ENCODE measurements at places on chromosomes 5 and 9.

DNA sequence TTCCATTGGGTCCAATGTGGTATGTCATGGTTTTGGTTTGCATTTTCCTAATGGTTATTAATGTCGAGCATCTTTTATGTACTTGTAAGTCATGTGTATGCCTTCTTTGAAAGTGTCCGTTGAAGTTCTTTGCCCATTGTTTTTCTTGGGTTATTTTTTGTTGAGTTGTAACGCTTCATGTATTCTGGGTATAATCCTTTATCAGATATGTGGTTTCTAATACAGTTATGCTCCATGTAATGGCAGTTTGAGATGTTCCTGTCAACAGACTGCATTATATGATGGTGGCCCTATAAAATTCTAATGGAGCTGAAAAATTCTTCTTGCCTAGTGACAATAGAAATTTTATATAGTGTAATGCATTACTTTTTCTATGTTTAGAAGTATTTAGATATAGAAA, 17.2 kb downstream of the RIC1 start:
- no peak for DNase-seq

DNA sequence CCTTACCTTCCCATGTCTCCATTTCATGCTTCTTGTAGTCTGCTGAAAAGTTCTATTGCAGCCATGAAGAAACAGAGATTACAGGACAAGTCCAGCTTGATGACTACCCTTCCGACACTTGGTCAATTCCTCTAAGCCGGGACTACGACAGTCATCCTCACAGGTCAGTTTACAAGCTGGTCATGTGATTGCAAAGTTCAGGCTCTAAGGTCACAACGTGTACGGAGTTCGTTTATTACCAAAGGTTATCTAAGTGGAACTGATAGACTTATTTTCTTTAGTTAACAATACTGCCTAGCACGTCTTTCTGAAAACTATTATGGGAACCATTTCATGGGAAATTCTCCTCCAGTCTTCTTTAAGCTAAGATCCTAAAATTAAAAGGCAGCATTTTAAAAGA, 88.5 kb upstream of the NR5A1 start:
- no peak for DNase-seq

GRCh38 chr5:102545175-102545574, 46.4 kb upstream of the SLCO6A1 start:
- DNase-seq = no peak

GRCh38 chr5:122649080-122649479, 125.8 kb upstream of the SNX2 start:
- DNase-seq = no peak

- no peak for DNase-seq
Observed at GRCh38 chr5:77449981-77450380, 42.1 kb downstream of the WDR41 start.

DNA sequence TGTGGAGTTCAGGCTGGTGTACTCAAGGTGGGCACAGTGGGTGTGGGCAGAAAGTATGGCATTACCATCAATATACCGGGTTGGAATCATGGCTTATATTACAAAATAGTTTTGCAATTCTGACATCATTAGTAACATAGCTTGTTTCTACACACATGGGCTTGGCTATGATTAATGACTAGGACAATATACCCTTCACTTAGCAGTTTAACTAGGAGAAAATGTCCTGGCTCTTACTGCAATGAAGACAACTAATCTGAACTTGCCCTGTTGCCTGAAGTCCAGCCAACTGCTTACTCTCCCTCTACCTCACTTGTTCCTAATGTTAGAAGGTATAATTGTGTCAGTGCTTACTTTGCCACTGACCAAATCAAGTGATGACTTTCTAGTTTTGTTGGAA, 612.5 kb downstream of the EFNA5 start:
- no peak for DNase-seq

DNA sequence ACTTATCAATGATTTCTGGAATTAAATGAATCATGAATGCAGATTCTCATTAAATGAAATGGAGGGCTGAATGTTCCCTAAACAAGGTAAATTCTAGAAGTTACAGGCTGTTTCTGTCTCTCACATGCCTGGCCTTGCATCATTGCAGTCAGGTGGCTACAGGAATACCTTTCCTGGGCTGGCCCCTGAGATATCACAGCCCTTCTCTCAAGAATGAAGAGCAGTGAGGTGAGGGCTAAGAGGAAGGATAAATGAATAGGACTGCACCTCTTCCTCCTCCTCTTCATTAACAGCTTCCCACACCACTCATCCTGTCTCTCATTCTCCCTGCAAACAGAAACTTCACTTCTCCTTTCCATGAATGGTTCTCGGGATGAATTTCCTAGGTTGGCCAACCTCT, 22.5 kb downstream of the ARHGEF28 start:
- no peak for DNase-seq

DNA sequence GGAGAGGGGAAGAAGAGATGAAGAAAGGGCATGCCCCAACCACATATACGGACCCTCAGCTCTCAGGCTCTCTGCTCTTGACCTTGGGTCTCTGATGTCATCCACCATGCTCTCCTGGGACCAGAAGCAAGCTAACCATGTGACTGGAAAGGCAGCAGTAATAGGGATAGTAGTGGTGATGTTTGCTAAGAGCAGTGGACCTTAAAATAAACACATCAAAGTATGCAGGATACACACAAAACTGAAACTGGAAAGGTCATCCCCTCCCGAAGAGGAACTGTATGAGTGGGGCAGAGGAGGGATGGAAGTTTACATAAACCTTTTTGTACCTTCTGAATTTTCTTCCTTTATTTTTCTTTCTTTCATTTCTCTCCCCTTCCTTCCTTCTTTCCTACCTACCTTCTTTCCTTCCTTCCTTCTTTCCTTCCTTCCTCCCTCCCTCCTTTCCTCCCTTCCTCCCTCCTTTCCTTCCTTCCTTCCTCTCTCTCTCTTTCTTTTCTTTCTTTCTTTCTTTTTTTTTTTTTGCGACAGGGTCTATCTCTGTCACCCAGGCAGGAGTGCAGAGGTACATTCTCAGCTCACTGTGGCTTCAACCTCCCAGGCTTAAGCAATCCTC, 8.1 kb upstream of the PTPN3 start:
- DNase-seq = no peak

- no peak for DNase-seq
Observed at GRCh38 chr9:3018691-3019230, 174.9 kb upstream of the PUM3 start.

DNA sequence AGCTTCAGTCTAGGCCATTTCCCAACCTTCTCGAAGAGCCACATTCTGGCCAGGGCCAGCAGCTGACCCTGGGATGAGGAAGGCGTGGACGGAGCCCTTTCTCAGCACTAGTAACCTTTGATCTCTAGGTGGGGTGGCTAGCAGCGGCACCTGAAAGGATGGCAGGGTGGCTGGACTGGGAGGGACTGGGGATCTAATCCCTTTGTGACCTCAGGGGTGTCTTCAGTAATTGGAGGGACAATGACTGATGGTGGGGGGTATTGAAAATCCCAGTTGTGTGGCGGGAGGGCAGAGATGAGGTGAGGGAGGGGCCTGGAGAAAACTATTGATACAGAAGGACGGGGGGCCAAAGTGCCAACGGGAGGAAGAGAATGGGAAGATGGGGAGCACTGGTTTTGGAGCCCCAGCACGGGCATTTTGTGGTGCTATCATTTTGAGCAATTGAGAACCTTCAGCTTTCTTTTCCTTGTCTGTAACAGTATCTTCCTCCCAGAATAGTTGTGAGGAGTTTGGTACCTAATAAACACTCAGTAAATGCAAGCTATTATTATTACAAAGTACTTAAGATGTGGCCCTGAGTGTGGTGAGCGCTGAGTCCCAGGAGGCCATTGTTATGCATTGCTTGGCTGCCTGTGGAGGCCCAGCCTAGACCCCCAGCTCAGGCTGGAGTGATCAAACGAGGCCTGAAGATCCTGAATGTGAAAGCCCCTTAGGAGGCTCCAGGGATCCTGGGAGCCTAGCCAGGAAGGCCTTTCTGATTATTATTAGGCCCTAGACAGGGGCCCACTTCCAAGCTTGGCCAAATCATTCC, 37.3 kb upstream of the UBE2D2 start:
- DNase-seq = no peak

DNA sequence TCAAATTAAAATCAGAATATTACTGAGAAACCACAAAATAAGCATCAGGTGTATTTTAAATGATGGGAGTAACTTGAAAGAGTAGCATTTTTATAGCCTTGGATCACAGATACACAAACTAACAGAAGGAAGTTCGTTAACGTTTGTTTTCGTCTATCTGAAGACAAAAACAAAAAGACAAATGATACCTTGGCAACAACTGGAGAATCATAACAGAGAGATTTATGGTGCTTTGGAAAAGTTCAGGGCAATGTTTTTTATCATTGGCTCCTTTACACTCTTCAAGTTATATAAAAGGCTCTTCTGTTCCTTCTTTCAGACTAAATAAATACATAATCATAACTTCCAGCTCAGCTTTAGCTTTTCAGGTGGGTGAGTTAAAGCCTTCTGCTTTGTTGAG, 128.1 kb upstream of the VLDLR start:
- DNase-seq = no peak

DNA sequence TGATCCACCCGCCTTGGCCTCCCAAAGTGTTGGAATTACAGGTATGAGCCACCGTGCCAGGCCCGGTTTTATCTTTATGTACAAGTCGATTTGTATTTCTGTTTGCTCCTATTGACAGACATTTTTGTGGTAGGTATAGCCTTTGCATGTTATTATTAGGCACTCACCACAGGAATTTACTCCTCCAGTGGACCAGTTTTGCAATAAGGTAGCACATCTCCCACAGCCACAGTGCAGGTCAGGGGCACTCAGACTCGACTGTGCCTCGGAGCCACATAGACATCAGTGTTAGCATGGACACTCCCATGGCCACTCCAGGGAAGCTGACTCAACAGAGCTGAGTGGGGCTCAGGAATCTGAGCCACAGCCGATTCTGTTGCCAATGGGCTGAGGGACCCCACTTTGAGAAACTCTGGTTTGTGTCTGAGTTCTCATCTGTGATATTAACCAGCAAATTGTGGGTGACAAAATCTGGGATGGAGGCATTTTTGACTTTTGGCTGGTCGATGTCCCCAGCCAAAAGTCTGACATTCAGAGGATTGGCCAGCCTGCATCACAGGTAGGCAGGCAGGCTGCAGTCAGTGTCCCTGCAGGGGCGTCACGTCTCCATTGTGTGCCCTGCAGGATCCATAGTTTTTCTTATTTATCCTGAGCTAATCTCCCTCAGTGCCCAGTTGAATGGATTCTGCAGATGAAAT, 15.0 kb upstream of the SHB start:
- DNase-seq = no peak

Data from stimulated activated CD8-positive, alpha-beta memory T cell treated with anti-CD3 and anti-CD28 coated beads, Interleukin-15, amount 100 ng/mL, for 48 hours (primary cell).